ENCODE measurements at places on chromosomes 7 and 10. TPM values are rescaled to one million over a fixed set of nuclear protein-coding genes. Genes with fewer than 3 reads are reported as not detected.

MMD2 gene
- polyA plus RNA-seq = not detected

- no peak overlapping the region for H3K4me3 ChIP-seq
- no peaks in the 10 kb centered on the region for H3K36me3 ChIP-seq
- H3K27ac ChIP-seq = no peak overlapping the region
- peaks cover 19% of the 10 kb centered on the region for H3K27me3 ChIP-seq
- DNase-seq = no peak
These were observed 139.4 kb downstream of the KCNMA1 start for GRCh38 chr10:77498210-77498609.

DNA sequence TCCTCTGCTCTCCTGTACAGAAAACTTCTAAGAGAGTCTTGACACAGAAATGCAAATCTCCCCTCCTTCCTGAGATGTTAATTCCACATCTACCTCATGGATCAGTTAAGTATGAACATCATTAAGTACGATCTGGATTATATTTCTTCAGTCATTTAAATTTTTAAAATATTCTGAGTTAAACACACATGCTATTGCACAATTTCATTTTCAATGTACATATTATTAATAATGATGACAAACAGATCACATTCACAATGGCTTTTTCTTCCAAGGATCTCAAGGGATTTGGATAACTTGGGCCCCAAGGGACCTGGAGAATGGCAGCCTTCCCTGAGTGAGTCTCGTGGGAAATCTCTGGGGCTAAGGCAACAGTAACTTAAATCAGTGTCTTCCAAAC is 16.2 kb downstream of the BEND7 start:
- H3K27me3 ChIP-seq = peaks cover 34% of the 10 kb centered on the region
- H3K4me3 ChIP-seq = no peak overlapping the region
- no peak overlapping the region for H3K27ac ChIP-seq
- no peak for DNase-seq

GRCh38 chr7:112996331-112996871 is 90.2 kb downstream of the GPR85 start:
- peaks cover 4% of the 10 kb centered on the region for H3K27me3 ChIP-seq
- DNase-seq = no peak
- no peak overlapping the region for H3K27ac ChIP-seq
- H3K4me3 ChIP-seq = no peak overlapping the region
- H3K4me1 ChIP-seq = no peaks in the 10 kb centered on the region

DNA sequence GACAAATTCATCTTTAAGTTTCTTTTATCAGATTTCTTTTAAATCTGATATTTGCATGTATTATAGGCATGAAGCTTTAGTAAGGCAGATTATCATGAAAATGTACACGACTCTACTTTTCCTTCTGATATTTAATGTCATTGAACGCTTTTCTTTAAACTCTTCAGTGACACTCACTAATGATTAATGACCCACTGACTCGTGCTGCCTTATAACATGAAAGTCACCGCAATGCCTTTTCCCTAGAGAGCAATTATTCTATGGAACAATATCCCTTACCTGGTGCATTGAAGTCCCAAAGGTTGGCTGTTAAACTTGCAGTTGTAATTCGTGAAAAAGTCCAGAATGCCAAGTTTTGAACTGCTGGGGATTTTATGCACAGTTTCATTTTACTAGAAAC is 33.4 kb upstream of the HGF start:
- no peaks in the 10 kb centered on the region for H3K36me3 ChIP-seq
- no peak overlapping the region for H3K27ac ChIP-seq
- H3K4me1 ChIP-seq = no peaks in the 10 kb centered on the region
- no peak for DNase-seq

HIPK2 gene
- 1.1 TPM for polyA plus RNA-seq

MMRN2 gene
- polyA plus RNA-seq = not detected

- H3K27ac ChIP-seq = no peak overlapping the region
- H3K4me1 ChIP-seq = peaks cover 63% of the 10 kb centered on the region
- H3K36me3 ChIP-seq = peaks cover 7% of the 10 kb centered on the region
- peaks cover 4% of the 10 kb centered on the region for H3K27me3 ChIP-seq
- no peak overlapping the region for H3K4me3 ChIP-seq
These were observed 8.8 kb downstream of the PPIF start for GRCh38 chr10:79356104-79356503.

DNA sequence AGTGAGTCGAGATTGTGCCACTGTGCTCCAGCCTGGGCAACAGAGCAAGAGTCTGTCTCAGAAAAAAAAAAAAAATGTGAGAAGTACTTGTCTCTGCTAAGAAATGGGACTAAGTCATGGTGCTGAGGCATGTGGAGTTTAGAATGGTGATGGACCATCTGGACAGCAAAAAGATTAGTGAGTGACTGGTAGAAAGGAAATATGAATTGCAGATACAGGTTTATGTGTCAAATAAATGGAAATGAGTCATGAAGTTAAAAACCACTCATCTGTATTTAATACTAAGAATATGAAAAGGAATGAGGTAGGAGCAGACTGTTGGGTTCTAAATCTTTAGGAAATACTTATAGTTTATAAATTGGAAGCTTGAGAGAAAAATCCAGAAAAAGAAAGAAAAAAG is 625.7 kb upstream of the ANKRD30A start:
- peaks cover 7% of the 10 kb centered on the region for H3K27me3 ChIP-seq
- no peak overlapping the region for H3K4me3 ChIP-seq
- peaks cover 12% of the 10 kb centered on the region for H3K4me1 ChIP-seq
- DNase-seq = no peak

DNA sequence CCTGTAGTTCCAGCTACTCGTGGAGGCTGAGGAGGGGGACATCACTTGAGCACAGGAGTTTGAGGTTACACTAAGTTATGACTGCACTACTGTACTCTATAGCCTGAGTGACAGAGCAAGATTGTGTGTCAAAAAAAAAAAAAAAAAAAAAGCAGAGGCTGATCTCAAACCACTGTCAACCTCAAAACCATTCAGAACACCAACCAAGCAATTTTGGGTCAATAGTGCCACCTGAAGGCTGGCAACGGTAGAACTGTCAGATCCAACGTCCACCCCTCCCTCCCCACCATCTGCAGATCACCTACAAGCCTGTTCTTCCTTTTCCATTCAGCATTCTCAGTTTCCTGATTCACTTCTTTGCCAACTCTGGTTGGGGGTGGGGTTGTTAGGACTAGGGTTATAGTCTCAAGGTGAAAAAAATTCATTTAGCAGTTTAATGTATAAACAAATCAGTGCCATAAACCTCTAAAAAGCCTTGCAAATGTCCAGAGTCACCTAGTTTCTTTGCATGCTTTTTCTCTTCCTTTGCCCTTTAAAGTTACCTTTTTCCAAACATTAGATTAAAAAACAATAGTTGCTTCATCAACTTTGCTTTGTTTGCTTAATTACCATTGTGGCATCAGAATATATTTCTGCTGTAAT is 2.6 kb downstream of the MRPS33 start:
- DNase-seq = peak; percentile 71
- peaks cover 10% of the 10 kb centered on the region for H3K27me3 ChIP-seq
- H3K4me3 ChIP-seq = peak overlapping the region; percentile 47
- H3K27ac ChIP-seq = peak overlapping the region; percentile 93
- peaks cover 21% of the 10 kb centered on the region for H3K4me1 ChIP-seq

CRTAC1 gene
- not detected for polyA plus RNA-seq

DNA sequence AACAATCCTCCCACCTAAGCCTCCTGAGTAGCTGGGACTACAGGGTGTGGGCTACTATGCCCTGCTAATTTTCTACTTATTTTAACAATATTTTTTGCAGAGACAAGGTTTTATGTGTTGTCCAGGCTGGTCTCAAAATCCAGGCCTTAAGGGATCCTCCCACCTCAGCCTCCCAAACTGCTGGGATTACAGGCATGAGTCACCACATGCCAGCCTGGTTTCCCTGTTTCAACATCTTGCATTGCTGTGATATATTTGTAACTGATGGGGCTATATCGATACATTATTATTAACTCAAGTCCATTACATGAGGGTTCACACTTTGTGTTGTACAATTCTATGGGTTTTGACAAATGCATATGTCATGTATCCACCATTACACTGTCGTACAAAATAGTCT is 41.9 kb upstream of the OGDHL start:
- no peak overlapping the region for H3K27ac ChIP-seq
- no peak overlapping the region for H3K4me3 ChIP-seq
- no peaks in the 10 kb centered on the region for H3K36me3 ChIP-seq

PNLIPRP1 gene
- polyA plus RNA-seq = not detected

DNA sequence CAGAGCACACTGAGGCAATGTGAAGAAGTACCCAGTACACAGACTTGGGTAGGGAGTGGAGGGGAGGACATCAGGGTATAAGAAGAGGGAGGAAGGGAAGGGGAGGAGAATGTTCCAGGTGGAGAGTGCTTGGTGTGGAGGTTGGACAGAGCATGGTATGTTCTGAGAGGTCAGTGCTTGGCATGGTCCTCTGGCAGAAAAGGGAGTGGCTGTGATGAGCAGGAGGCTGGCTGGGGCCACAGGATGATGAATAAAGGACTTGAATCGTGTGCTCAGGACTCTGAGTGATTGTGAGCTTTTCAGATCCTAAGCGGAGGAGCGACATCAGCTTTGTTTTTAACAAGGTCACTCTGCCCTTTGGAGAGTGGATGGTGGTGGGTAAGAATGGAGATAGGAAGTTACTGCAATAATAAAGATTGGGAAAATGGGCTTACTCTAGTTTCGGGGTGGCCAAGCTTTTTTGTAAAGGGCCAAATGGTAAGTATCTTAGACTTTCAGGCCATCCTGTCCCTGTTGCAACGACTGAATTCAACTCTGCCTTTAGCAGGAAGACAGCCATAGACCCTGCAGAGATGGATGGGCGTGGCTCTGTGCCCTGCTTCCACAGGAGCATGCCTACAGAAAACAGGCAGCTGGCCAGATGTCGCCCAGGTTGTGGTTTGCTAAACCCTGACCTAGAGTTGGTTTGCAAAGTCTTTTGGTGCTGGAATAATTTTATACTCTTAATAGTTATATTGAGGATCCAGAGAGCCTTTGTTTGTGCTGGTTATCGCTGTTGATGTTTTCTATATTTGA is 8.4 kb downstream of the PPP2R2D start:
- H3K4me1 ChIP-seq = peaks cover 40% of the 10 kb centered on the region
- no peak overlapping the region for H3K4me3 ChIP-seq
- H3K27me3 ChIP-seq = no peaks in the 10 kb centered on the region
- no peak overlapping the region for H3K27ac ChIP-seq
- H3K36me3 ChIP-seq = peaks cover 9% of the 10 kb centered on the region

DNA sequence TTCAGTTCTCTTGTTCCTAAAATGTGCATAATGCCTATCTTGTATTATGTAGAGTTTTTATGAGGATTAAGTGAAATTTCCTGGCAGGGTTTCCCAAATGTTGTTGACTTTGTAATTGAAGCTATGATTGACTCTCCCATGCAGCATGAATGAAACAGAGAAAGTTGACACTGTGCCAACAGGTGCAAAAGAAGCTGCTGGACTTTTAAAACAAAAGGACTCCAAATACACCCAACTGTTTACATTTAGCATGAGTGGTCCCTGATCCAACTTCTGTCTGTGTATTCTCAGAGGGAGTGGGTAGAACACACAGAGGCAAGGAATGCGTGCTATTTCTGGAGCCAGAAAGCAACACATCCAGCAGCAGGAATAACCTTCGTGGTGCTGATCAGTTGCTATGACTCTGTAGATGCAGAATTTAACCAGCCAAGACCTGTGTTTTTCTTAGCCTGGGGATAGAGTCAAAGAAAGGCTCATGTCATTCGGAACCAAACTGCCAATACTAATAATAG is 14.4 kb upstream of the RBM20 start:
- H3K4me1 ChIP-seq = no peaks in the 10 kb centered on the region
- H3K36me3 ChIP-seq = no peaks in the 10 kb centered on the region
- no peak overlapping the region for H3K4me3 ChIP-seq
- no peak for DNase-seq

FOXP2 gene
- not detected for polyA plus RNA-seq

DNA sequence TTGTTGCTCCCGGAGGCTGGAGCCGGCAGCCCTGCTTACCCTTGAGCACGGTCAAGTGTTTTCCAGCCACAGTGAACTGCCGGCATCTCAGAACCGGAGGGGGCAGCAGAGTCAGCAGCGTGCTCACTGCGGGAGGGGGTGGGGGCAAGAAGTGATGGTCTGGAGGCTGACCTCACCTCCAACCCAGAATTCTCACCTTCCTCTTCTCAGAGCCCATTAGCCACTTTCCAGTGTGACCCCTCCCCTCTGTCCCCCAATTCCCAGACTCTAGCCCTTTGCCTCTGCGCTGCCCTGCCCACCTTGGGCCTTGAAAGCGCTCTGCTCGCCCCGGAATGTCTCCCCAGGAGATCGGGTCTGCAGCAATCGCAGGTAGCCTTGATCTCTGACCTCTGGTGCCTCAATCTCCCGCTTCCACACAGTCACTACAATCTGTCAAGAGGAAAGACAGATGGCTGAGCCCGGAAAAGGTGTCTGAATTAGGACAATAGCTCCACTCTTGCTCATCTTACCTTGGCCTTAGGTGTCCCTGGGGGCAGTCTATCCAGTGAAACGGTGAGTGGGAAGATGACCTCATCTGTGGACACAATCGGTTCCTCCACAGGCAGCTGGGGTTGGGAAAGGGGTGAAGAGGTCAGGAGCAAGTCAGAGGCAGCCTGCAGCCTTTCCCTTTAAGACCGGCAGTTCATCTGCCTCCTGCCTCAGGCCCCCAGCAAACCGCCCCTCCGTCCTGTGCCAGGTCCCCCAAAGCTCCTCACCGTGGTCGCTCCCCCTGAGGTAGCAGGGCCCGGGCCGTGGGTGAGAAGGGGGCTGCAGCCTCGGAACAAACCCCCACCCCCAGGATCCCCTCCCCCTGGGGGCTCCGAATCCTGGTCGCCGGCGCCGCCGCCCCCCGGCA is 942 bp downstream of the TRAPPC14 start:
- no peaks in the 10 kb centered on the region for H3K27me3 ChIP-seq
- peaks cover 20% of the 10 kb centered on the region for H3K4me1 ChIP-seq
- no peak for DNase-seq
- H3K4me3 ChIP-seq = peak overlapping the region; percentile 88
- H3K36me3 ChIP-seq = peaks cover under 1% of the 10 kb centered on the region

DNA sequence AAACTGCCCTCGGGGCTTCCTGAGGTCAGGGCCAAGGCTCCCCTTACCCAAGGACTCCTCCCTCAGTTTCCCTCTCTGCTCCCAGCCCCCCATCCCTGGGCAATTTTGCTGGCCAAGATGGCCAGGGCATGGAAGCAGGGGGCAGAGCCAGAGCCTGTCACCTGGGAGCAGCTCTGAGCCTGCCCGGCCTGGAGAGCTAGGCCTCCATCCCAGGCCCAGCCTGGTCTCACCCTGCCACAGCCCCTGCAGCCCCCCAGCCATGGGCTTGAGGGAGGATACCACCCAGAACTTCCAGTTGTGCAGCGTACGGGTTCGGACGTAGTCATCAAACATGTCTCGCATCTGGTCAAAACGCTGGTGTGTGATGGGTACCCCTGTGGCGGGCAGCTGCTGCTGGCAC is 17.0 kb upstream of the TBL2 start:
- no peak for DNase-seq
- no peak overlapping the region for H3K4me3 ChIP-seq
- H3K27me3 ChIP-seq = peaks cover 36% of the 10 kb centered on the region
- H3K4me1 ChIP-seq = no peaks in the 10 kb centered on the region

DNA sequence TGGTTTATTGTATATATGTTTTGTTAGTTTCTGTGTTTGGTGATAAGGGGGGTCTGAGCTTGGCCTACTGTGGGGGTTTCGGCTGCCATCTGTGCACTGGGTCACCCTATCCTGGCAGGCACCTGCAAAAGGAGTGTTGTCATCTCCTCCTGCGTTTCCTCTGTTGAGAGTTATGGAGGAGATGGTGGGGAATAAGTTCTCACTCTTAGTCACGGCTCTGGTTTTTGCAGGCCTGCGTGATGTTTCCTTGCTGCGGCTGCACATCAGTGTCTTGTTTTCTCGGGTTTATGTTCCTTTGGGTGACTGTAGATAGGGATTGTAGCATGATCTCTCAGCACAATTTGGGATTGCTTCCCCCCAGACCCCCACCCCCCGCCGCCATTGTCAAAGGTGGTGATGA is 36.8 kb downstream of the CCM2 start:
- no peak for DNase-seq
- no peak overlapping the region for H3K27ac ChIP-seq
- peak overlapping the region; percentile 69 for H3K4me3 ChIP-seq
- peaks cover 75% of the 10 kb centered on the region for H3K4me1 ChIP-seq
- H3K27me3 ChIP-seq = no peaks in the 10 kb centered on the region
